ENCODE measurements at places on chromosomes 1 and 21.
A peak's percentile ranks its signal among the peaks of the same experiment; 100 is the strongest.

- DNase-seq = no peak
Observed at GRCh38 chr1:203860396-203861025, 888 bp upstream of the SNRPE start.

DNA sequence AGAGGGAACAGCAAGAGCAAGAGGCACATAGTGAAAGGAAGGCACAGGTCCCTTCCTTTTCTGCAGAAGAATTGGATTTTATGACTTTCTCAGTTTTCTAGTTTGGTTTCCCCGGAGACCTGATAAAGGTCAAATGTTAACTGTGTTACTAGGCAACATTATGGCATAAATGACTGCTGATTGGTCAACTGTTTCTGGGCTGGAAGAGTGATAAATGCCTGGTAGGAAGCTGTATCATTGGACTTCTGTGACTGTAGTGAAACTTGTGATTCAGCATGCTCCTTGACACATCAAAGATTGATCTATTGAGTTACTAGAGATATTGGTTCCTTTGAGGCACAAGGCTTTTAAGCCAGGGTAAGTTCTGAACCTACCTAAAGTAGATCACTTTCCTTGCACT lies 55.7 kb downstream of the LRRC8C start:
- DNase-seq = no peak

DNA sequence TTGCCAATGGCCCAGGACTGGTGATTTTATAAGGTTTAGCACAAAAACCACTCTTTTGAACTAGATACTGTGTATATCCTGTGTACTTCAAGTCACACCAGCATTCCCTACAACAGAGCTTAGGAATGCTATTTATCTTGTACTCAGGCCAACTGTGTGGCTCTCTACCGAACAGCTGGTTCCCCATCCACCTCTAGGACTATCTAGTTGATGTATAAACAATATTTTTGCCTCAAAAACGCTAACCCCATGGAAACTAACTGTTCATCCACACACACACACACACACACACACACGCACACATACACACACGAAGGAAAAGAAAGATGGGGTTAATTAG lies 28.7 kb upstream of the SLC45A3 start:
- DNase-seq = no peak

- no peak for DNase-seq
Observed at GRCh38 chr1:204968135-204968534, 74.9 kb upstream of the CNTN2 start.

- no peak for DNase-seq
Observed at GRCh38 chr1:11331036-11331944, 58.3 kb downstream of the UBIAD1 start.

DNA sequence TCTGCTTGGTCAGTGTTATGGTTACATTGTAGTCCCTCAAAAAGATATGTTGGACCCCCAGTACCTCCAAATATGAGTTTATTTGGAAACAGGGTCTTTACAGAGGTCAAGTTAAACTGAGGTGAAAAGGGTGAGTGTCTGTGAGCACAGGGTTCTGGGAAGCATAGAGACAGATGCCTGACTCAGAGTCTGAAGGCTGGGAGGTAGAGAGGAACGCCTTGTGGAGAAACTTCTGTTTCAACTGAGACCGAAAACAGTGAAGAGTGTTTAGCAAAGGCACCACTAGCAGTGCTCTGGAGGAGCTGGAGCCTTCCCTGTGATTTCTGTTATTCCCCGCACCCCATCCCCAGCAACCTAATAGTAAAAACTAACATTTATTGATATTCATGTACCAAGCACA lies 65.2 kb upstream of the LRRC8D start:
- DNase-seq = no peak

GRCh38 chr1:54977533-54978297 lies 2.7 kb upstream of the TMEM61 start:
- no peak for DNase-seq

DNA sequence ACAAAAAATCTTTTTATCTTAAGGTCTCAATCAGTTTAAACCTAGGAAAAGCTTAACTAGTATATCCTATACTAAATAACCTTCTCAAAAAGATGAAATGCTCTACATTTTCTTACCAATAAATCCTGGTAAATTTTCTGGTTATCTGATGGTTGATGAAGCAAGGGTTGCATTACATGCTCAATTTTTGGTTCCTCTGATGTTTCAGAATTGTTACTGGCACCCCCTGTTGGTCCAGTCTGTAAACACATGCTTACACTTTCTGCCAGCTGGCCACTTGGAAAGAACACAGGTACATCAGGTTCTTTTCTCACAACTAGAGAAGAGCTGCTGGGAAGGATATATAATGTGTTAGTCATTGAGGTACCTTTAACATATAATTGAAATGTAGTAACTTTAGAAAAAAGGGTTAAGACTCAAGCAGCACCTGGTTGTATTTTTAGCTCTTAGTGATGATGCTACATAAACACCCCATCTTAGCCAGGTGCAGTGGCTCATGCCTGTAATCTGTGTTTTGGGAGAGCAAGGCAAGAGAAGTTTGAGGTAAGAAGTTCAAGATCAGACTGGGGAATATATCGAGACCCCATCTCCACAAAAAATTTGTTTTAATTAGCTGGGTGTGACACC lies 30.9 kb upstream of the TAL1 start:
- DNase-seq = no peak

DNA sequence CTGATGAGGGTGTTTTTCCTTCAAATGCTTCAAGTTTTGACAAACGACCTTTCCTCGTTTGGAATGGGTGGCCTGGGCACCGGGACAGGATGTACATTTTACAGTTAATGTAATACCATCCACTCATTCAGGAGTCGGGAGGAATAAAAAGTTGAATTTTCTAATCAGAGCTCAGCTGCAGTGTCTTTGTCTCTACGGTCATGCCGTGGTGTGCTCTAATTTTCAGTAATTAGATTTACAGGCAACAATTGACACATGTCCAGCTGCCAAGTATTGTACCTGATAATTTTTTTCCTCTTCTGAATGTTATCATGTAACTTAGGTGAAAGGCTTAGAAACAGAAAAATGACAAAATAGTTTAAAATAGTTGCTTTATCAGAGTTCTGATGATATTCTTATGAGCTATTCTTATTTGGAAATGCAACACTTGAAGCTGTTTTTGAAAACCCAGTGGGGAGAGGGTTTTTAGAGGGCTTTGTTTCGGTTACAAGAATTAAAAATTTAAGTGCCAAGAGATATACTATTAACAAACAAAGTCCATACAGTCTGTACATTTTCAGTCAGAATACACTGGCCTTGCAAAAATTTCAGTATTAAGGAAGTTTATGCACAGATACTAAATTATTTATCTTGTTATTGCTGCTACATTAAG lies 1.0 kb downstream of the CDKN2C start:
- DNase-seq = no peak

DNA sequence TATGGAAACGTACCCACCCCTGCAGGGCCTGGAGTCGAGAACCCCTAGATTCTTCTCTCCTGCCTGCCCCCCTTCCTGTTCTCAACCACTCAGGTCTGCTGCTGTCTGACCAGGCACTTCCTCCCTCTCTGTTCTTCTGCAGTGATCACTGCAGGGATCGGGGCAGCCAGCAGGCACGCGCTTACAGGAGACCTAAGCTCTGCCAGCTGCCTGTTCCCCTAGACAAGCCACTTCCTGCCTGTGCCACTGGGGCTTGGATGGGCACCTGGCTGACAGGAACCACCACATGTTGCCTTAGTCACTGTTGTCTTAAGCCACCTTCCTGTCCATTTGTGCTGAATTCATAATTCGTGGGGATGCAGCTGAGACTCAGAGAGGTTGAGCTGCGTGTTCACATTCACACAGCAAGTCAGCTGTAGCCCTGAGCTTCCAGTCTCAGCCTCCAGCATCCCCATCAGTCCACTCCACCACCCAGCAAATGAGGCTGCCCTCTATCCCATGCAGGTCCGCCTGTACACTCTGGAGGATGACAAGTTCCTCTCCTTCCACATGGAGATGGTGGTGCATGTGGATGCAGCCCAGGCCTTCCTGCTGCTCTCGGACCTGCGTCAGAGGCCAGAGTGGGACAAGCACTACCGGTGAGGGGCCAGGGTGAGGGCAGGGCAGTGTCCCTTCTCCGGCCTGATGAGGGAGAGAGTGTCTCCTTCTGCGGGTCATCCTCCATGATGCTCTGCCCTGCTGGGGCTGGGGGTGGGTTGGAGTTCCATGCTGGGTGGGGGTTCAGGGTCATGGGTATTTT lies 18.6 kb downstream of the FAM151A start:
- peak; percentile 2 for DNase-seq

DNA sequence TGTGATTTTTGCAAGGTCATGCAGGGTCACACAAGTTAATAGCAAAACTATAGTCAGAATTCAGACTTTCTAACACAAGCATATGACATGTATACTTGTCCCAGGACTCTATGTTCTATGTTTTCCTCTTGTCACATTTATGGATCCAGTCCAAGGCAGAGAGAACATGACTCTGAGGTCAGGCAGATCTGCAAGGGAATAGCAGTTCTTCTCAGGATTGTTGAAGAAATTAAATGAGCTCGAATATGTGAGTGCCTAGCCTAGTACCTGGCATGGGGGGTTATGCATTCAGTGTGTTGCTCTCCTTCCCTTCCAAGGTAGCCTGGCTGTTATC lies 9.5 kb upstream of the RPTN start:
- DNase-seq = no peak

DNA sequence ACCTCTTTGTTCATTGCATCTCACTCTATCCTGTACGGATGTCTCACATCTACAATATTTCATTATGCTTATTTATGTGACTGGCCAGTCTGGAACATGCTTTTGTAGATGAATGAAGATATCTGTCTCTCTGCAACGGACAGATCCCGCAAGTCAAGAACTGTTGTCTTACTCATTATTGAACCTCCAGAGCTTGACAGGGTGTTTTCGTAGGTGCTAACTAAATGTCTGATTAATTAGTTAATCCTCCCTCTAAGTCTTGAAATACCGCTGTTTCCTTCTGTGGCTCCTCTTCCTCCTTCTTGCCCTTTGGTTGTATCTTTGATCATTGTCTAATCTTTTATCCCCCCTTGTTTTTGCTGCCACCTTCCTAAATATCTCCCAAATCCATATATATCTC lies 3.2 kb upstream of the C1orf162 start:
- no peak for DNase-seq

DNA sequence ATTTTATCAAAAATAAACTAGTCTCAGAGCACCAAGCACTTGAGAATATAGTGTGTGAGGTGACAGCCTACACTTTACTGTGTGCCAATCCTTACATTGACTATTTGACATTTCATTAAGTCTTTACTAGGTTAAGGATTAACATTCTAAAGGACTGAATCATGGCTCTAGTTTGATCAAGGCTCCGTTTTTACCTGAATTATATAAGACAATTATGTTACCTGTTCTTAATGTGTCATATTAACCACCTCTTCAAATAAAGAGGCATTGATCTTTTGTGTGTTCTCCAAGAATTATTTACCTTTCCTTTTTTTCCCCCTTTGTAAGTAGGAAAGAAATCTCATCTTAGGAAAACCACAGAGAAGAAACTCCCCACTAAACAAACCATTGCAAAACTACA lies 189.7 kb downstream of the HS2ST1 start:
- no peak for DNase-seq

DNA sequence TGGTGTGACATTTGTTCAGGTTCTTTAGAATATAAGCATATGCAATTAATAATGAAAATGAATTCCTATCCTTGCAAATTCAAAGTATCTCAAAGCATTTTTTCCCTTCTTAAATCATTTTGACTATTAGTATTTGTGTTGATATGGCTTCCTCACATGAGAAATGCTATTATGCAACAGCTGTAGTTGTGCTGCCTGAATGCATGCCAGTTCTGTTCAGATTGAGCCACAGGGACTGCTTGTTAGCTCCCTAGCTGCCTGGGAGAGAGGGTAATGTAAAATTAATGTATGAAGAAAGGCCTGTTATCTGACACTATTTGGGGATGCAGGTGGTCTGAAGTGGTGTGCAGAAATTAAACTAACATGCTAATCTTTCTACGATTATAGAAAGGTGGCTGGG lies 45.5 kb downstream of the CACHD1 start:
- DNase-seq = no peak

DNA sequence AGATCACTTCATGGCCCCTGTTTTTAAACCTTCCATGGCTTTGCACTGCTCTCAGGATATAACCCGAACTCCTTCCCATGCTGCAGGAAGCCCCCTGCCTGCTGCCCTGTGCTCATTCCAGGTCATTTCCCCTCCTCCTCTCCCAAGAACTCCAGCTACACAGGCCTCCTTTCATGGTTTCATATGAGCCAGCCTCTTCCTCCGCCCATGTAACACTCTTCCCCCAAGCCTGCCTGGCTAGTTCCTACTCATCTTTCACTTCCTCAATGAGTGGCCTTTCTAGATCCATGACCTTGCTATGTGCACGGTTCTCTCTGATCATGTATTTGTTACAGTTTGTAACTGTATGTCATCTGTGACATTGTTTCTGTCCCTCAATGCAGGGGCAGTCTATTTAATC lies 3.1 kb upstream of the NCF2 start:
- DNase-seq = no peak

DNA sequence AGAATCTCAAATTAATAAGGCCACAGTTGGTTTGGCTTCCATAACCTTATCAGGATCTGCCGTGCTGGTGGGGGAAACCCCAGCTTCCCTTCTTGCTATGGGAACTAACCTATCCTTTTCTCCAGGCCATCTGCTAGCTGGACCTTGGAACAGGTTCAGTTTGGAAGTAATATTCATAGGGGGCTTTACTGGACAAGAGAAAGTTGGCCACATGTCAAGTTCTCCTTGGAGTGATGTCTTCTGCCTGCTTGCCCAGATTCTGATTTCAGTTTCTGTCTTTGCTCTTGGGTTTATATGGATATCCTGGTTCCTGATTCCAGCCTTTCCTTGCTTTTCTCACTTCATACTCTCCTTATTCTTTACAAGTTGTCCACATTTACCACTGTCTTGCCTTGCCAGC lies 279.6 kb downstream of the ASTN1 start:
- no peak for DNase-seq

- no peak for DNase-seq
Observed at GRCh38 chr1:4634793-4635406, 19.5 kb upstream of the AJAP1 start.

- DNase-seq = no peak
Observed at GRCh38 chr1:205920861-205921569, 22.2 kb downstream of the SLC26A9 start.

- no peak for DNase-seq
Observed at GRCh38 chr1:88333086-88333695, 350.9 kb upstream of the PKN2 start.

GRCh38 chr1:227887697-227888403 lies 59.9 kb downstream of the WNT9A start:
- DNase-seq = no peak

DNA sequence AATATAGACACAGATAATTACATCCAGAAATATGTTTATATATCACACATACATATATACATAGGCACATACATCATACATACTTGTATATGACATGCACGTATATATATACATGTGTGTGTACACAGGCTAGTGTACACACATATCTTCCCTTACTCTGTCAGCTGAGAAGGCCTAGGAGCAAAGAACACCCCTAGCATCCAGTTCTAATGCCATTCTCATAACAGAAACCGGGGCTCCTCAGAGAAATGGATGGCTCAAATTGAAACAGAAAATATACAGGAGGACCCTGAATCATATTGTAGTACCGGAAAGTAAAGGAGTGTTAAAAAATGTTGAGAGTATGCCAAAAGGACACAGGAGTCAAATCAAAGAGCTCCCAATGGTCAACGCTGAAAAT lies 19.7 kb upstream of the HYI start:
- DNase-seq = no peak

GRCh38 chr1:241271427-241271826 lies 85.6 kb downstream of the RGS7 start:
- DNase-seq = no peak
